ENCODE measurements at places on chromosomes 7 and 10.

GRCh38 chr10:3418926-3419325 lies 246.3 kb upstream of the PITRM1 start:
- DNase-seq: no peak

DNA sequence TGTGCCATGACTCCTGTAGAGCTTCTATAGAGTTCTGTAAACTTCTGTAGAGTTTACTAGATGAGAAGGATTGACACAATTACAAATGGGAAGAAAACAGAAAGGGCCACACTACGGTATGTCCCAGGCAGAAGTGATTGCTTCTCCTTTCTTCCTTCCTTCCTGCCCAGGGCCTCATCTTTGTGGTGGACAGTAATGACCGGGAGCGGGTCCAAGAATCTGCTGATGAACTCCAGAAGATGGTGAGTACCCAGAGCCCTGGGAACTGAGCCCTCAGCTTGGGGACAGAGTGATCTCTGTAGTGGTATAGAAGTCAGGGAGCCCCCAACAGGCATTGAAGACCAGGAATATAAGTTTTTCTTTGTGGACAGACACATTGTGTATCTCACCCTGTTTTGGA lies 1.7 kb downstream of the ARF5 start:
- DNase-seq: no peak

- peak; percentile 57 for DNase-seq
Measured at GRCh38 chr10:11578802-11579255, 32.6 kb downstream of the USP6NL start.

DNA sequence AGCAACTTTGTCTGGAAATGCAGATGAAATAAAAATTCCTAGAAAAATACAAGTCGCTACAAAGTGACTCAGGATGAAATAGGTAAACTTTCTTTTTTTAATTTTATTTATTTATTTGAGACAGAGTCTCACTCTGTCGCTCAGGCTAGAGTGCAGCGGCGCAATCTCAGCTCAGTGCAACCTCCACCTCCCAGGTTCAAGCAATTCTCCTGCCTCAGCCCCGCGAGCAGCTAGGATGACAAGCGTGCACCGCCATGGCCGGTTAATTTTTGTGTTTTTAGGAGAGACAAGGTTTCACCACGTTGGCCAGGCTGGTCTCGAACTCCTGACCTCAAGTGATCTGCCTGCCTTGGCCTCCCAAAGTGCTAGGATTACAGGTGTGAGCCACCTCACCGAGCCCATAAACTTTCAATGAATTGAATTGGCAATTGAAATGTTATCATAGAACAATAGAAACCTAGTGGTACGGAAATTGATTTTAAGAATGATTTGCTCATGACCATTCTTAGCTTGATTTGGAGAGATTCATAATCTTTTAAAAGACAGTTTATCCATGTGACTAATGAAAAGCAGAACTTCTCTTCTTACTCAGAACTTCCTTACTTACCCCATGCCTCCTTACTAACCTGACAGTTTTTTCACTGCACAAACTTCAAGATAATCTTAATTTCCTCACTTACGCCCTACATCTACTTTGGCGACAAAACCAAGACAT lies 161.7 kb downstream of the FAM107B start:
- no peak for DNase-seq

DNA sequence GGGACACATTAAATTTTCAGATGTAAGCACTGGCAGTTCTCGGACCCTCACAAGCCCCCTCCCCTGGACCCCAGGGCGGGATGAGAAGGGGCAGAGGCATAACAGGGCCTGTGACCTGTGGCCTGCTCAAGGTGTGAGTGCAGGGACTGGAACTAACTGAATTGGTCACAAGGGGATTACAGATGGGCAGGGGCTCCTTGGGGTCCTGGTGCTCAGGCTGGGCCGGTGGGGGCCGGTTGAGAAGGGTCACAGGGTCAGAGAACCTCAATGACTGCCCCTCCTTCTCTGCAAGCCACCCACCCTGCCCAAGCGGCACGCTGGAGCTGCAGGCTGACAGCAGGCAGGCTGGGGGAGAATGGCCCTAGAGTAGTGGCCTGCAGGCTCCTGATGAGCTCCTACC lies 80.8 kb upstream of the PCBD1 start:
- DNase-seq: no peak

GRCh38 chr10:58967551-58968388 lies 208.7 kb upstream of the PHYHIPL start:
- DNase-seq: no peak

DNA sequence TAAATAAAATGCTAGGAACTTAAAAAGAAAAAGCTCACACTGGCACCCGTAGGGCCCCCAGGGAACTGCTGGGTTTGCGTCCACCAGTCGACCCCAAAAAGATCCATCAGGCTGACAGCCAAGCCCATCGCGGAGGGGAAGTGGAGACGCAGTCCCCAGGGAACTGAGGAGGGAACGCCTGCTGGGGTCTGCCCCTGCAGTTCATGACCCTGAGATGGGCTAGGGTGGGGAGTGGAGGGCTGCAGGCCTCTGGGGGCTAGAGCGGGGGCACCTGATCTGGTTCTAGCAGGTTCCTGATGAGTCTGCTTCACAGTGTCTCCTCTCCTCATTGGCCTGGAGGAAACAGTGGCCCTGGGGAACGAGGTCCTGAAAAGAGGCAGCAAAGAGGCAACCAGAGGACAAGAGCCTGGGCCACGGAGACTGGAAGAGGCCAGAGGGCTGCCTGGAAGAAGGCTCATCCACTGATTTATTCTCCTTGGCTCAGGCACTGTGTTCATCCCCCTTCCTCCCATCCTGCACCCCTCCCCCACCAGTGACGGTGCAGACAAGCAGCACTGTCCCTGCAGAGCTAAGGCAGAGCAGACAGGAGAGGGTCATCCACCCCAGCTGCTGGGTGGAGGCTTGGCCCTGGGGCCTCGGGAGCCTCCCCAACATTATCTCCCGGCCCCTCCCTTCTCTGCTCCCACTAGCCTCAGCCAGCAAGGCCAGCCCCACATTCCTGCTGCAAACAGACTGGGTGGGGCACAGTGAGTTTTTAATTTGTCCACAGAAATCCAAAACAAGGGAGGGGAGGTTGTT lies 24.7 kb upstream of the HSPA12A start:
- no peak for DNase-seq

GRCh38 chr10:12500381-12501303 lies 151.3 kb downstream of the CAMK1D start:
- DNase-seq: no peak

DNA sequence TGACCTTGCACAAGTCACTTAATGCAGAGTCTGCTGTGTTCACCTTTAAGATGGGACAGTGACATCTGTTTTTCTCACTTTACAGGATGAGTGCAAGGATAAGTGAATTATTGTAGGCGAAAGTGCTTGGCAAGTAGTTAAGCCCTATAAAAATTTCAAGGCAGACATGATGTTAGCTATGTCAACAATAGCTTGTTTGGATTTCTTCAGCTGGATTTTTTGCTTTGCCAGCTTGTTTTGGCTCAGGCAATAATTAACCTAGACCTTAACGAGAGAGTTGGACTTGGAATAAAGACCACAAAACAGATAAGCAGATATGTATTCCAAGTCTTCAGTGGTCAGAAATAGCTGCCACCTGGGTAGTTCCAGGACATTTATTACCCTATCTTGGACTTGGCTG lies 255.2 kb downstream of the ARL4A start:
- DNase-seq: no peak

DNA sequence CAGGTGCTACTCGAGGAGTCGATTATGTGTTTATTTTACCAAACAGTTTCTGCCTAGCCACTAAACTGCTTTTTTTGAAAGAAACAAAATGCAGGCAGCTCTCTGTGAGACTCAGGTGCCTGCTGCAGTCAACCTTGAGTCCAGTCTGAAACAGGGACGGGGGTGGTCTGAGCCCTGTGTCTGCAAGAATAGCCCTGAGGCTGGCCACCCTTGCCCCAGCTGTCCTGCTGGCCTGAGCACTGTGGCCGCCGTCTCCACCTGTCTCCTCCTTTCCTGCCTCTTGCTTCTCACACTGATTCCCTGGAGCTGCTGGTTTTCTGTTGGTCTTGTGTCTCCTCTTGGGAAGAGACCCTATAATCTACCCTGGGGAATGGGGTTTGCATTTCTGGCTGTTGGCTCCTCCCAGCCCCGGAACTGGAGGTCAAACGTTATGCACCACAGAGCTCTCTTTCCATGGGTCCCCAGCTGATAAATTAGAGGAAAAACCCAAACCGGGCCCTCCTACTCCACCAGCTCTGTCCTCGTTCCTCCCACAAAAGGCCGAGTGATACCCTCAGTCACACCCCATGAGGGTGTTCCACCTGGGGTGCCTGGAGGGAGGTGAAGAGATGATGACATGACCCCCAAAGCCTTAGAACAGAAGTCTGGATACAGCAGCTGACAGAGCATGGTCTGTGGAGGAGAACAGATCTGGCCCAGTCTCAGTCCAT lies 15.0 kb upstream of the SLC18A3 start:
- DNase-seq: no peak

GRCh38 chr10:68792115-68792514 lies 35.2 kb upstream of the STOX1 start:
- no peak for DNase-seq

Data from GM12864 (cell line).